ENCODE measurements at places on chromosomes 11 and 22. TPM values are rescaled to one million over a fixed set of nuclear protein-coding genes. Genes with fewer than 3 reads are reported as not detected.

- DNase-seq: no peak
Observed at GRCh38 chr11:128695539-128696221, 1.8 kb downstream of the FLI1 start.

GRCh38 chr22:38948181-38948940 lies 9.0 kb upstream of the APOBEC3A start:
- no peak for DNase-seq

DNA sequence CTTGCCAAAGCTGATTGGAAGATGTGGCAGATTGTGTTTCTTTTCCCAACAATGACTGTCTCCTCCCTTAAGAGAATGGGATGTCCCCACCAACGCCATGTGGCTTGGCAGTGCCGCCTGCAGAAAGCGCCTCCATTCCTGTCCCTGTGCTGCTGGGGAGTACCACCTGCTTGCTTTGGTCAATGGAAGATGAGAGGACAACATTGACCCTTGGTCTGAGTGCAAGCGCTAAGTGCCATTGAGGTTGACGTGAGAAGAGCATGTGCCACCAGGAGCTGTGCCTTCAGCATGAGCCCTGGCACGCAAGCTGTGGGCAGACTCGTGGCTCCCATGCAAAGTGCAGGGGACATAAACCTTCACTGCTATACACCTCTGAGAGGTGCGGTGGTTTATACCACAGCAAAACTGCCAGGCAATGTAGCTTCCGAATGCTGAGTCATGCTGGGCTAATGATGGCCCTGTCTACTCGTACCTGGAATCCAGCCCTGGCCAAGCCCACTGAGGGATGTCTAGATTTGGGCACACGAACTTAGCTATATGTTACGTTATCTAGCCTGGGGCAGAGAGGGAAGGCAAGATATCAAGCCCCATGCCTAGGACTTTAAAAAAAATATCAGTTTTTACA lies 41.9 kb downstream of the MYEOV start:
- DNase-seq: no peak

GRCh38 chr11:48098024-48098423 lies 117.7 kb downstream of the PTPRJ start:
- DNase-seq: no peak

GRCh38 chr11:109521571-109522086 lies 99.6 kb downstream of the C11orf87 start:
- no peak for DNase-seq

DNA sequence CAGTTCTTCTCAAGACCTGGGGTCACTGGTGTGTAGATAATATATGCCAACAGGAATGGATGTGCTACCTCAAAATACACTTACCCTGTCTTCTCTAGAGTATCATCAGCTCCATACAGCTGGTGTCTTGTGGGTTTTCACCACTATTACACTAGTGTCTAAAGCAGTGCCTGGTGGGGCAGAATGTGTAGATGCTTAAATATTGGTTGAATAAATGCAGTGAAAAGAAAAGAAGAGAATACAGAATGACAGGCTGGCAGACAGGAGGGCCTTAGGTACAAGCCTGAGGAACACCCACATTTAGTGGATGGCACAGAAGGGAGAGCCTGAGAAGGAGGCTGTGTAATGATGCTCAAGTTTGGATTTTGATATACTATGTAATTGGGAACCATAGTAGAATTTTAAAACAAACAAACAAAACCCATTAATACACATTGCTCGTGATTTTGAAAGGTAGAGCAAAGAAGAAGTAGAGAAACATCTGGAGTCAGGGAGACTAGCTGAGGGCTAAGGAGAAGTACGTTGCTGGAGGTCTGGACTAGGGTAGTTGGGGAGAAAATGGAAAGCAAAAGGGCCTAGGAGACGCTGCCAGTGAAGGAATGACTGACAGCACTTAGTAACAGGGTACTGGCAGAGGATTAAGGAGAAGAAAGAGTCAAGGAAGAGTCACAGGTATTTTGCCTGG lies 20.5 kb upstream of the RAG2 start:
- no peak for DNase-seq

DNA sequence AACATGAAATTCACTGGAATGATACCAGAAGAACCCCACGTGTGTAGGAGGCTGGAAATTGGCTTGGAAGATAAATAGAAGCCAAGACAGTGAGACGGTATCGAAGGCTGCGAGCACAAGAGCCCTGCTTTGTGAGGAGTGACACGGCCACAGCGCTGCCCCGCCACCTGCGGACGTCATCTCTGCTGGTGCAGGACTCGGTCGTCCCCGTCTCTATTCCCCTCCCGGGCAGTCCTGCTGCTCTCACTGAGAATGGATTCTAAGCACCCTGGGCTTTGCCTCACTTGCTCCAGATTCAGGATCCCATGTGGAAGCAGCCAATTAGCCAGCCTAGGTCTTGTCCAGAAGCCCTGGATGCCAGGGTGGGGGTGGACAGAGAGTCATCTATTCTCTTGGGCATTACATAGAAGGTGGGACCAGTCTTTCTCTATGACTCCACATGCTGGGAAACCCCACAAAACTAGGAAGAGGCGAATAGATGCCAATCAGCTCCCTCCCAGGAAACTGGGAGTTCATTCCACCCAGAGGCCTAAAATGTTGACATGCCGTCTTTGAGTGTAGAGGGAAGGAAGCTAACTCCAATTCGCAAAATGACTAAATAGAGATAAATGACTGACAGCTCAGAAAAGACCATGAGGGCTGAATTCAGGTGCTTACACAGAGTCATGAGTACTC lies 25.1 kb downstream of the APOL3 start:
- DNase-seq: no peak

DNA sequence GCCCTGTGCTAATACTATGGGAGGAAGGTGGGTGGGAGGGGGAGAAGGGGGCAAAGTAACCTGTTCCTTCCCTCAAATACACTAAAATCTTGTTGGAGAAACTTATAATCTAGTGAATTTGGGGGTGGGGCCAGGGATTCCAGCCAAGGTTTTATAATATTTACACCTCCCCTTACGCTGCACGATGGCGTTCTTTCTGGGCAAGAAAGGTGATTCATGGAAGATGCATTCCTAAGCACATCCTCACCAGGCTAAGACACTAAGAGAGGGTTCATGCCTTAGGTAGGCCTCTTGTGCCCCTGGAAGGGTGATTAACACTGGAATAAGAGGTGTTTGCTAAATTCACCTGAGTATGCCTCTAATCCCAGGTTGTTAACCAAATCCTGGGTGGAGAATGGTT lies 82.6 kb downstream of the BARX2 start:
- DNase-seq: no peak

- DNase-seq: no peak
Observed at GRCh38 chr11:121889186-121889585, 226.8 kb downstream of the BLID start.

GRCh38 chr22:50361688-50362087 lies 18.6 kb downstream of the PPP6R2 start:
- no peak for DNase-seq

GRCh38 chr11:45654231-45655011 lies 11.0 kb downstream of the CHST1 start:
- no peak for DNase-seq

- no peak for DNase-seq
Observed at GRCh38 chr22:27723158-27723557, 78.4 kb downstream of the MN1 start.

The MRGPRX4 gene
- not detected for total RNA-seq

The PHLDB1 gene
- 1.3 TPM for total RNA-seq

The PHF21B gene
- not detected for total RNA-seq

The ACRV1 gene
- not detected for total RNA-seq

The HORMAD2 gene
- not detected for total RNA-seq

The TRIM51 gene
- total RNA-seq: not detected

The DEUP1 gene
- total RNA-seq: not detected

The ACR gene
- total RNA-seq: not detected

The MN1 gene
- 0.08 TPM for total RNA-seq

All from activated T-cell treated with anti-CD3 and anti-CD28 coated beads, Interleukin-2, amount 50 U/mL, for 4 hours (primary cell).